ENCODE measurements at places on chromosomes 6 and 20.

GRCh38 chr20:22924046-22924737 is 110.9 kb upstream of the SSTR4 start:
- no peak for DNase-seq

DNA sequence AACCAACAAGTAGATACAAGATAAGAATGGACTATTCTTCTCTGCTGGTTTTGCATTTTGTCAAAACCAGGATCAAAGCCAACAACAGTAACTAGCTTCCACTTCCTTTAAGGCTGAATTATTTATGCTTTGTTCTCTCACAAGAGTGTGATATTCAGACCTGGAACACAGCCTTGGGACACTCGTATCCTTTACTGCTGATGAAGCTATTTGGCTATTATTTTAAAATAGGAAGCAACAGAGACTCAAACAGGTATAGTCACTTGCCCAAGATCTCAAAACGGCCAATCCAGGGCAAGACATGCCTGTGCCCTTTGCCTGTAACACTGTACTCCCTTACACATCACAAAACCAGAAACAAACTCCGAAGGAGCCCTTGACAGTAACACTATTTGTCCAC is 19.9 kb downstream of the SPTLC3 start:
- DNase-seq = no peak

DNA sequence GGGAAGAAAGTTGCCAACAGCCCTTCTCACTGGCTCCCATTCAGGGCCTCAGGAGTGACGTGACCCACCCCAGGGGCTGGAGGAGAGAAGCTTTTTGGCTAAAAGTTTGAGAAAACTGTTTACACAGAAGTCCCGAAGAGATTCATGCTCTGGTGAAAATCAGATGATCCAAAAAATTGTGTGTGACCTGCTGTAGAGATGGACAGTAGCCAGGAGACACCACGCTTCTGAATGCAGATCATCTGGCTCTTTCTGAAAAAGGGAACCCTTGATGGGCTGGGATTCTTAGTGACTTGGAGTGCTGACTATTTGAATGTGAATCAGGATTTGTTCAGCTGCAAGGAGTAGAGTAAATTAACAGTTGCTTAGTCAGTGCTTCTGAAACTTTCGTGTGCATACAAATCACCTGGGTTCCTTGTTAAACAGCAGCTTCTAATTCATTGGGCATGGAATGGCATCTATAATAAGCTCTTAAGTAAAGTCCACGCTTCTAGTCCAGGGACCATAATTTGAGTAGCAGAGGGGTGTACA is 265.1 kb downstream of the PREX1 start:
- no peak for DNase-seq

GRCh38 chr6:79536585-79536953 is 661 bp downstream of the LCA5 start:
- no peak for DNase-seq

GRCh38 chr6:49415358-49415757 is 47.7 kb downstream of the MMUT start:
- DNase-seq = no peak

DNA sequence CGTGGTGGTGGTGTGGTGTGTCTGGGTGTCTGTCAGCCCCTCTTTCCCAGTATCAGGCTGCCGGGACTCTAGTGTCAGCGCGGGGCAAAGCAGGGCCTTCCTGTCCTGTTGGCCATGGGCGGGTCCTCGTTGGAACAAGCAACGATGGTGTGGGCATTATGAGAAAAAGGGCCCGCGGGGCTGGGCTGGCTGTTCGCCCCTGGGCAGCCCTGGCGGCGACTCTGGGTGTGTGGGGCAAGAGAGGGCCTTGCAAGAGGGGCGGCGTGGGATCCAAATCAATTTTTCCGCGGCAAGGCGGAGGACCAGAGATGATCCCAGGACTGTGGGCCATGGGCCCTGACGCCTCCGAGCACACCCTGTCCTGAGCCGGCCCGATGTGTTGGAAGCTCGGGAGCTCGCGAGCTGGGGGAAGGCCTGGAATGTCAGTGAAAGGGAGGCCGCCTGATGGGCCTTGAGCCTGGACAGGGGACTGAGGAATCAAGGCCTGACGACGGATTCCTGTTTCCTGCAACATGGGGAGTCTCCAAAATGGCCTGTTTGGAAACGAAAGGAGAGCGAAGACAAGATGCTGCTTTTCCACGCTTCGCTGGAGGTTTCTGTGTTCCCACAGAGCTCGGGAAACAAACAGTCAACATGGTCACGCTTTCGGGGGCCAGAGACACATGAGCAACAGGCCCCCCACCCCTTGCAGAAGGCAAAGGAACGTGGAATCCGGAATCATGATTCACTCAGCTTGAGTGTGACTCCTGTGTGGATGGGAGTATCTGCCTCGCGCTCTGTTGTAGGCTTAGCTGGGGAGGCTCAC is 364.7 kb upstream of the DEFB115 start:
- DNase-seq = no peak

GRCh38 chr6:12336121-12336971 is 46.2 kb downstream of the EDN1 start:
- DNase-seq = no peak

- DNase-seq = peak; percentile 75
Observed at GRCh38 chr20:62952373-62952967, at the start of gene SLC17A9. Gene SLC17A9, plus strand, starts transcription at chr20:62952709. Its CDS starts 122 bp downstream, at chr20:62952831.

DNA sequence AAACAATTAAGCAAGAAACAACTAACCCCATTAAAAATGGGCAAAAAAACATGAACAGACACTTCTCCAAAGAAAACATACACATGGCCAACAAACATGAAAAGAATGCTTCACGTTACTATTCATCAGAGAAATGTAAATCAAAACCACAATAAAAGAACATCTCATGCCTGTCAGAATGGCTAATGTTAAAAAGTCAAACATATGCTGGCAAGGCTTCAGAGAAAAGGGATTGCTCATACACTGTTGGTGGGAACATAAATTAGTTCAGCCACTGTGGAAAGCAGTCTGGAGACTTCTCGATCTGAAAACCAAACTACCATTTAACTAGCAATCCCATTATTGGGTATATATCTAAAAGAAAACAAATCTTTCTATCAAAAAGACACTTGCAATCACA is 217.5 kb downstream of the TINAG start:
- no peak for DNase-seq

GRCh38 chr20:63119963-63120807 is 95.7 kb downstream of the YTHDF1 start:
- DNase-seq = no peak

DNA sequence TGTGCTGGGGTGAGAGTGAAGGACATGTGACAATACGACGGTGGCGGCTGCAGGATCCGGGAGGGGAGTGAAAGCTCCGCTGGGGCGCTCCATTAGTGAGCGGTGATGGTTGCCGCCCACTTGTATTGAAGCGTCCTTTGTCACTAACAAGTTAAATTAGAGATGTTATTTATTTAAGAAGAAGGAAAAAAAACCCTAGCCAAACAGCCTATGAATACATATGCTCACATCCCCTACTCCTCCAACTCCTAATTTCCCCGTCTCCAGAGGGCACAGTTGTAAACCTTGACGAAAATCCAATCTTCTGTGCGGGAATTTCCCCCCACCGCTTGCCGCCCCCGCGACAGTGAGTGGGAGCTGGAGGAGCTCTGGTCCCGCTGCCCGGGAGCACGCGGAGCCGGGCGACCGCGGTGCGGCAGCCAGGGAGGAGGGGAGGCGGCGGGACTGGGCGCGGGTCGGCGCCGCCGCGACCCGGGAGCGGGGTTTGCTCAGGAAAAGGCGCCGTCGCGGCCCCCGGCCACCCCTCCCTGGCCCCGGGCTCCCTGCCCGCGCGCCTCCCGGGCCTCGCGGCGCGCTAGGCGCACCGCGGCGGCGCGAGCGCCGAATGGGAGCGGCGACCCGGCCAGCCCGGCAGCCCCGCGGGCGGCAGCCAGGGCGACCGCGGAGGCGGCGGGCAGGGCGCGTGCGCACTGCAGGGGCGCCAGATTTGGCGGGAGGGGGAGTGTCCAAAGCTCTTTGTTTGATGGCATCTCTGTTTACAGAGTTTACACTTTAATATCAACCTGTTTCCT is at the start of gene MYB:
Gene MYB (plus strand): TSS at position 767 of the 791 bp plus-strand sequence. CDS start 206 bp downstream, outside the sequence.
- peak; percentile 95 for DNase-seq

DNA sequence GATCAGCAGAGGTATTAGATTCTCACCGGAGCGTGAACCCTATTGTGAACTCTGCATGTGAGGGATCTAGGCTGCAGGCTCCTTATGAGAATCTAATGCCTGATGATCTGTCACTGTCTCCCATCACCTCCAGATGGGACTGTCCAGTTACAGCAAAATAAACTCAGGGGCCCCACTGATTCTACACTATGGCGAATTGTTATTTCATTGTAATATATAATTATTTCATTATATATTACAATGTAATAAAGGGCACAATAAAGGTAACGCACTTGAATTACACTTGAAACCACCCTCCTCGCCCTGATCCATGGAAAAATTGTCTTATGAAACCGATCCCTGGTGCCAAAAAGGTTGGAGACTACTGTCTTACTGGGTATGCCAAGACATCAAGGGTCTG is 18.6 kb downstream of the PRKN start:
- no peak for DNase-seq

DNA sequence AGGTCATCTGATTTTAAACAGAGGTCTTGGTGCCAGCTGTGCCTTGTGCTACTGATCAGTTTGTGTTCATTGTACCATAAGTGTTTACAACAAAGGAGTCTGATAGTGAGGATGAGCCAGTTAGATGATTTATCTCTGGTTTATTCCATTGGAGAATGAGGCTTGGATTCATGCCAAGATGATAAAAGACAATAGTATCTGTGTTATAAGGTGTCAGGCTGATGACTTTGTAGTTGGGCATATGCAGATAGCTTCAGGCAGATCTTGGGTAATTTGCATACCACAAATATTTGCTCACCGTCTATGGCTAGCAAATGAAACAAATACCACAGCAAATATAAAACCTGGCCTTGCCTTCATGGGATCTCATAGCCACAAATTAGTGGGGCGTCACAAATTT is 43.3 kb upstream of the PHACTR2 start:
- no peak for DNase-seq

DNA sequence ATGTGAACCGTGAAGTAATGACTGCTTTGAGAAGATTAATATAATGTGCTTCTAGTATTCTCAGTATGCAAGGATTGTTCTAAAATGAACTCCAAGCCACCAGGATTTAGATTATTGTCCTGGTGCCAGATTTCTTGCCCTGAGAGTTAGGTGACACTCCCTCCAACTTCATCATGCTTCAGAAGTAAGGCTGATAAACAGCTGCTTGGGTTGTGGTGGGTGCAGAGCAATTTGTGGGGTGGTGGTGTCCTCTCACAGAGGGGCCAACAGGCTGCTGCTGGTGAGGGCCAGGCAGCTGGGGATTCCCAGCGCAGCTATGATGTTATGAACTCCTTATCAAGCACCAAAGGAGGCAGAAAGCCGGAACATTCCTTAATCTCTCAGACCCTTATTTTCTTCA is 114.6 kb downstream of the MCHR2 start:
- no peak for DNase-seq

- DNase-seq = no peak
Observed at GRCh38 chr6:15547400-15547799, 115.4 kb downstream of the DTNBP1 start.

GRCh38 chr6:38279963-38280588 is 359.7 kb downstream of the BTBD9 start:
- no peak for DNase-seq

DNA sequence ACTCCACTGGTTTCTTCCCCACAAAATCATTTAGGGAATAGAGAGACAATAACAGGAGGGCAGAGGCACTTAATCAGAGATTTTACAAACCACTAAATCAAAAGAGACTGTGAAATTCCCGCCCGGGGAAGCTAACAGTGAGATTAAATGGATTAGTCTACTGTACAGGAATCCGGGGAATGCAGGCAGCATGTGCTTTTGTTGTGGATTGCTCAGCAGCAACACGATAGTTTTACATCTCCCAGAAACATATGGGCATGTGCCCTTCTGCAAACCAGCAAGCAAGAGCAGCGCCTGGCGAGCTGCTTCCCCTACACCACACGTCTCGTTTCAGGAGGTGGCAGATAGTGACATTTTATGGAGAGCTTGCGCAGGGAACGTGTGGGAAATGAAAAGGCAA is 382.3 kb downstream of the CD83 start:
- DNase-seq = no peak

DNA sequence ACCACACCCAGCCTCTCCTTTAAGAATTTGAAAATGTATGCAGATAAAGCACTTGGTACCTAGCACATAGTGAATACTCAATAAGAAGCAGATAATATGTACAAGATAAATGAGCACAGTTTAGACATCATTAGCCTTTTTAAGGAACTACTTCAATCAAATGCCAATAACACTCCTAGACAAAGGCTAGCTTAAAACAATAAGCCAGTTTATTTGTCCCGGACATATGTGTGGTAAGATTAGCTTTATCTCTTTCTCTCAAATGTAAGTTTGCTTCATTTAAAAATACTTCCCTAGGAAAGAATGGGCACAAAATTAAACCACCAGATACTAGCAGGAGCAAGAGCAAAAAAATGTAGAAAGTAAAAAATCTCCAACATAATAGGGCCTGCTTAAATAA is 73.8 kb downstream of the MAP3K5 start:
- no peak for DNase-seq

GRCh38 chr20:43243672-43244269 is 54.1 kb upstream of the PTPRT start:
- DNase-seq = no peak

DNA sequence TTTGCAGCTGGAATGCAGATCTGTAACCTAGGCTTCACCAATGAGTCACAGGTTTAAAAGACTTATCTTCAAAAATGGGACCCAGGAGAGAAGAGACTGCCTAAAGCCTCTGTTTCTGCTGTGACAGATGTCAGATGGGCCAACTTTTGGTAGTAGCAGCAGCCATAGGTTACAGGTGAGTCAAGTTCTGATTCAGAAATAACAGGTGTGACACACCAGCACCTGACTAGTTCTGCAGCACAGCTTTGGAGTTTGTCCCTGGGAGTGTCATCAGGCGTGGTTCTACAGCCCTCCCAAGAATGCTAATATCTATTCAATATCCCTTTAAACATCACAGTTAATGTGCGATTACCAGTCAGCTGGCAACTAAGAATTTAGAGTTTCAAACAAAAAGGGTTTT is 121.9 kb upstream of the BTN3A2 start:
- no peak for DNase-seq

DNA sequence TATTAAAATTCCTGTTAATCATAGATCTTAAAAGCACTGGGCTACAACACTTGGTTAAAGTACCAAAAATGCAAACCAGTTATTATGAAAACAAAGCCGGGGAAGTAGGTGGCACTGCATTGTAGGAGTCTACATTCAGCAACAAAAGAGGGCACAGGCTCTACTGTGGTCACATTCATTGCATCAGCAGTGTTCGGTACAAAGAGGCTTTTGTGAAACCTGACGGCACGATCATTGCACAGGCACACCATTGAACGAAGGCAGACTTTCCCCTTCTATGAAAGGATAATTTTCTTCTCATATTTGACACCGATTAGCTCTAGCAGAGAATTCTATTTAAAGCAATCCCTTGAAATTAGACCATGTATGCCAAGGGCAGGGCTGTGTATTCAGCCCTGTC is 44.6 kb upstream of the AGPAT4 start:
- no peak for DNase-seq

- DNase-seq = no peak
Observed at GRCh38 chr6:108464418-108465097, 96.2 kb upstream of the FOXO3 start.

GRCh38 chr20:18981962-18982539 is 168.5 kb downstream of the SCP2D1 start:
- no peak for DNase-seq

- no peak for DNase-seq
Observed at GRCh38 chr6:92559003-92559402, 860.4 kb downstream of the EPHA7 start.

- DNase-seq = no peak
Observed at GRCh38 chr20:2693286-2694007, 867 bp downstream of the EBF4 start.

GRCh38 chr20:14744723-14745122 is 407.3 kb upstream of the FLRT3 start:
- DNase-seq = no peak

Data from AML-193 (cell line).